ENCODE measurements at places on chromosomes 16 and 17.
A peak's percentile ranks its signal among the peaks of the same experiment; 100 is the strongest.

GRCh38 chr17:57727630-57728175 lies 17.4 kb downstream of the CCDC182 start:
- H3K36me3 ChIP-seq: no peaks in the 10 kb centered on the region
- no peak overlapping the region for H3K27ac ChIP-seq
- no peak overlapping the region for H3K4me3 ChIP-seq
- H3K4me1 ChIP-seq: no peaks in the 10 kb centered on the region
- H3K27me3 ChIP-seq: peaks cover 33% of the 10 kb centered on the region

GRCh38 chr16:65763640-65764305 lies 602.7 kb upstream of the CDH5 start:
- no peaks in the 10 kb centered on the region for H3K27me3 ChIP-seq
- no peak for DNase-seq
- no peaks in the 10 kb centered on the region for H3K4me1 ChIP-seq
- no peaks in the 10 kb centered on the region for H3K36me3 ChIP-seq
- no peak overlapping the region for H3K27ac ChIP-seq

DNA sequence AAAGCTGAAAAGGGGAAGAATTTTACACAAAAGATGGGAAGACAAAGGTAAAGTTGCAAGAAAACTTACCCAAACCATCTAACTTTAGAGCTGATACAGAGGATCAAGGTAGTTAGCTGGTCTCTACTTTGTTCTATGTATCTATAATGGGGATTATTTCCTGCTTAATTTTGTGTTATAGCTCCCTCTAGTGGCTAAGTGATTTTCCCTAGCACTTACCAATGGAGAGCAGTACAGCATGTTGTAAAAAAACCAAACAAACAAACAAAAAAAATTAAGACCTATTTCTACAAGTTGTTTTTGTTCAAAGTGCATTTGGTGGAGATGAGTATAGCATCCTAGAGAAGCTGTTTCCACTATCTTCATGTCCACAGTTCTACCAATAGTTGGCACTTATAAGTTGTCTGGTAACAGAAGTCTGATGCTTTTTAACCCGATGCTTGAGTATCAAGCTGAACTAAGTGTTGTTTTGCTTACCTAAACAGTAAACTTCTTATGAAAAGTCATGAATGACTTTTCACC lies 7.5 kb downstream of the SRSF1 start:
- H3K27me3 ChIP-seq: no peaks in the 10 kb centered on the region
- no peak overlapping the region for H3K4me3 ChIP-seq
- peak; percentile 79 for DNase-seq

DNA sequence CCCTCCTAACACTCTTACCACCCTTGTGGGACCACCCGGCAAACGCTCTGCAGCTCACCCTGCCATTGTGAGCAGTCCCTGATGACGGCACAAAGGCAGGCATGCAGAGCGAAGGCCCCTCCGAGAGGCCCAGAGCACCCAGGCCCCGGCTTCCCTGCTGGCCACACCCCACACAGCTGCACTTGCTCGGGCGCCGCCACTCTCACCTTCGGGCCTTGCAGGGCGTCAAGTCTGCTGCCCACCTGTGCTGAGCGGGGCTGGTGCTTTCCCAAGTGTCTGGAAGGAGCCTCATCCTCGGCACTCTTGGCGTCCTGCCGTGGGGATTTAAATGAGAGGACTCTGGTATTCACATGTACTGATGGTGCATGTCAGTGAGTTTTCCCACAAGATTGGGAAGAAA lies 30.3 kb upstream of the FASN start:
- peaks cover 8% of the 10 kb centered on the region for H3K36me3 ChIP-seq
- no peaks in the 10 kb centered on the region for H3K4me1 ChIP-seq
- H3K4me3 ChIP-seq: no peak overlapping the region
- no peak for DNase-seq

DNA sequence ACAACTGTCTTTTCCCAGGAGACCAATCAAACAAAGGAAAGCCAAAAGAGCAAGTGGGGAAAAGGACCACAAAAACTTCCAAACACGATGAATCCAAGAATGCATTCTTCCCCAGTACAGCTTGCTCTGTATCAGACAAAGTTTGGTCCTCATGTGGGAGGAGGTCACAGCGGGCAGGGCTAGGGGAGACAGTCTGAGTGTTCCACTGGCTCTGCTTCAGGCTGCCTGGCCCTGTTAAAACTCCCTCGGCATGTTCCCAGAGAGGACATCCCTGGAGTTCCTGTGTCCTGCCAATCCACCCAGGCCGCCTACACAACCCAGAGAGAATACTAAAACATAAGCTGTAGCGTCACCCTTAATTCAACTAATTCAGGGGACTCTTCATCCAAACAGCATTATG lies 415.1 kb upstream of the DYNLRB2 start:
- H3K27ac ChIP-seq: no peak overlapping the region
- no peak overlapping the region for H3K4me3 ChIP-seq
- no peaks in the 10 kb centered on the region for H3K4me1 ChIP-seq
- H3K27me3 ChIP-seq: peaks cover 3% of the 10 kb centered on the region
- DNase-seq: no peak

DNA sequence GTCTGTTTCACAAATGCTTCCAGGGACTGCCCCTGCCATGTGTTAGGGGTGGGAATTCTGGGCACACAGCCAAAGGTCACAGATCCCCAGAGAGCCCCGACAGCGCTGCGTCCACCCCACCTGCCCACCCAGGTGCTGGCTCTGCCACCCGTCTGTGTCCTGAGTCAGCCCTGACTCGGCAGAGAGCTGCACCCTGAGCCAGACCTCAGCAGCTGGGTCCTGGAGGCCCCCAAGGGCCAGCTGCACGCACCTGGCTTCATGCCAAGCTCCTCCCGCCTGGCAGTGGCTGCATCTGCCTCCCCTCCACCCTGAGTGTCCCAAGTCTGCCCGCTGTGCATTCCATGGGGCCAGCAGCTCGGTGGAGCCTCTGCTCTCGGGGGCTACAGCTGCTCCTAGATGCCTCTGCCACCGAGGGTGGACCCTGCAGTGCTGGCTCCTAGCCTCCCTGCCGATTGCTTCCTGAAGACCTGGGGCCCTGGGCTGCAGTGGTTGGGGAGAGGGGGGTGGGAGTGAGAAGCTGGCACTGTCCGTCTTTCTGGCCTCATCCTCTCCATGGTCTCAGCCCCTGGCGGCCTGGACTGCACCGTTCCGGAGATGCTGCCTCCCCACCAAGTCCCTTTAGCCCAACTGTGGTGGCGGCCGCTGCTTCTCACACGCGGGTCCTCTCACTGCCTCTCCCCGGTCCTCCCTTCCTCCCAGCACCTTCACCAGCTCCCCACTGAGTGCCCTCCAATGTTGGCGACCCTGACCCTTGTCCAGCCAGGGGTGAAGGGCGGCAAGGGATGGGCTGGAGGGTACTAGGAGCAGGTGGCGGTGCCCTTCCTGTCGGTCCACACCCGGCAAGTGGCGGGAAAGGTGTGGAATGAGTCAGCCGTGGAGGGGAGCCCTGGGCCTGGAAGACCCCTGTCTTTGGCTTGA lies 3.0 kb downstream of the SECTM1 start:
- H3K27ac ChIP-seq: no peak overlapping the region
- H3K27me3 ChIP-seq: peaks cover 10% of the 10 kb centered on the region
- no peaks in the 10 kb centered on the region for H3K36me3 ChIP-seq

GRCh38 chr17:74723891-74724290 lies 11.2 kb upstream of the CD300LF start:
- no peaks in the 10 kb centered on the region for H3K36me3 ChIP-seq
- no peak overlapping the region for H3K27ac ChIP-seq
- H3K4me1 ChIP-seq: no peaks in the 10 kb centered on the region
- no peak for DNase-seq
- H3K4me3 ChIP-seq: no peak overlapping the region

- DNase-seq: no peak
- H3K4me3 ChIP-seq: no peak overlapping the region
- no peak overlapping the region for H3K27ac ChIP-seq
- 0 out of 2 replicates have a peak, but pooled peaks cover 1% of the 10 kb centered on the region for H3K36me3 ChIP-seq
- no peaks in the 10 kb centered on the region for H3K27me3 ChIP-seq
Measured at GRCh38 chr17:4358154-4358553, 8.3 kb downstream of the UBE2G1 start.

- peak; percentile 49 for DNase-seq
- H3K27ac ChIP-seq: peak overlapping the region; percentile 61
- H3K27me3 ChIP-seq: no peaks in the 10 kb centered on the region
- H3K4me1 ChIP-seq: peaks cover 9% of the 10 kb centered on the region
- H3K4me3 ChIP-seq: peak overlapping the region; percentile 49
Measured at GRCh38 chr16:11743308-11744074, 834 bp upstream of the TXNDC11 start.

DNA sequence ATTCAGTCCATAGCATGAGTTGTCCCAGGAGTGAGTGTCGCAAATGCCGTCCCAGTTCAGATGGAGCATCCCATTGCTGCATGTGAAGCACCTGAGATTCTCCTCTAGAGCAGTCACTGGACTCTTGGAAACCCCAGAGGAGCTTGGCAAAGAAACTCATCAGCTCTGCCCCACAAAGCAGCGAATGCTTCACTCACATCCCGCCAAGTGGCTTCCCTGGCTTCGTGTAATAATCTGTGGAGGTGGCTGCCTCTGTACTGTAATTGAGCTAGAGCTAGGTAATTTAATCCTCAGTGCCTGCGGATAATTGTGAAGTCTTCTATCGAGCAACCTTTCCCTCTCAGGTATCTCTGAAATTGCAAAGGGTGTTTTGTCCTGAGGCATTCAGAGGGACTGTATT lies 107.1 kb downstream of the SNX29 start:
- H3K4me3 ChIP-seq: no peak overlapping the region
- peaks cover 18% of the 10 kb centered on the region for H3K36me3 ChIP-seq
- H3K27me3 ChIP-seq: no peaks in the 10 kb centered on the region
- no peak for DNase-seq
- no peaks in the 10 kb centered on the region for H3K4me1 ChIP-seq
- no peak overlapping the region for H3K27ac ChIP-seq

- H3K4me3 ChIP-seq: no peak overlapping the region
- no peaks in the 10 kb centered on the region for H3K27me3 ChIP-seq
- H3K36me3 ChIP-seq: no peaks in the 10 kb centered on the region
Measured at GRCh38 chr17:67615011-67615561, 102.7 kb upstream of the NOL11 start.

- H3K4me3 ChIP-seq: no peak overlapping the region
- no peaks in the 10 kb centered on the region for H3K27me3 ChIP-seq
- no peaks in the 10 kb centered on the region for H3K36me3 ChIP-seq
- DNase-seq: peak; percentile 94
- peaks cover 23% of the 10 kb centered on the region for H3K4me1 ChIP-seq
- peak overlapping the region; percentile 10 for H3K27ac ChIP-seq
Measured at GRCh38 chr16:81632392-81633146, 146.5 kb upstream of the PLCG2 start.

- no peak overlapping the region for H3K4me3 ChIP-seq
- H3K27ac ChIP-seq: no peak overlapping the region
- no peaks in the 10 kb centered on the region for H3K36me3 ChIP-seq
- no peaks in the 10 kb centered on the region for H3K27me3 ChIP-seq
- no peaks in the 10 kb centered on the region for H3K4me1 ChIP-seq
- DNase-seq: no peak
Measured at GRCh38 chr17:6388416-6388815, 46.5 kb downstream of the AIPL1 start.

DNA sequence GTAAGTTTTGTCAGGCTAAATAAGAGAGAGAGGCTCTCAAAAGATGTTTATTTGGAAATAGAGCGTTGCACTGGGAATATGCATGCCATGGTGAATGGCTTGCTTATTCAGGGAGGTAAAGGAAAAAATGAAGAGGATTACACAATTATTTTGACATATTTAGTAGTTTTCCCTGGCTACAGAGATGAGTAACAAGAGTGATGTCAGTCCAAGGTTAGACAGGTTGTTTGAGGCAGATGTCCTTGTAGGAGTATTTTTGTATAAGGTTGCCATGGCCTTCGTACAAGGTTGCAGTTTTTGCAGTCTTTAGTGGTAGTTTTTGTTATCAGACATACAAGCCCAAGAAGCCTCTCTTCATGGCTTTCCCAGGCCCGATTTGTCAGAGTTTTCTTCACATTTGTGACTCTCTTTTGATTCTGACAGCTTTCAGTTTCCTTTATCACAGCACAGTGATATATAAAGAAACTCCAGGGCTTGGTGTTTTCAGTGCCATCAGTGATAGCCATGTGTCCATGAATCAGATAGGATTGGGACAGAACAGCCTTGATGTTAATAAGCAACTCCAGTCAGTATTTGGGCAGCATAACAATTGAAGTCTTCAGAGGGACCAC lies 18.7 kb upstream of the LGALS9 start:
- DNase-seq: peak; percentile 45
- H3K36me3 ChIP-seq: peaks cover 79% of the 10 kb centered on the region
- H3K27ac ChIP-seq: no peak overlapping the region
- H3K27me3 ChIP-seq: no peaks in the 10 kb centered on the region
- peaks cover 8% of the 10 kb centered on the region for H3K4me1 ChIP-seq
- no peak overlapping the region for H3K4me3 ChIP-seq

- H3K27ac ChIP-seq: peak overlapping the region; percentile 91
- H3K27me3 ChIP-seq: no peaks in the 10 kb centered on the region
- peak; percentile 99 for DNase-seq
- peaks cover 17% of the 10 kb centered on the region for H3K4me1 ChIP-seq
Measured at GRCh38 chr16:89581045-89581695, 5.6 kb downstream of the CPNE7 start.

GRCh38 chr17:50269477-50270434 lies 4.5 kb upstream of the TMEM92 start:
- H3K4me1 ChIP-seq: peaks cover 71% of the 10 kb centered on the region
- no peaks in the 10 kb centered on the region for H3K27me3 ChIP-seq
- H3K36me3 ChIP-seq: no peaks in the 10 kb centered on the region
- peak overlapping the region; percentile 88 for H3K27ac ChIP-seq

- DNase-seq: no peak
- H3K4me3 ChIP-seq: no peak overlapping the region
- H3K4me1 ChIP-seq: peaks cover under 1% of the 10 kb centered on the region
Measured at GRCh38 chr17:80639658-80640057, 95.0 kb downstream of the RPTOR start.

DNA sequence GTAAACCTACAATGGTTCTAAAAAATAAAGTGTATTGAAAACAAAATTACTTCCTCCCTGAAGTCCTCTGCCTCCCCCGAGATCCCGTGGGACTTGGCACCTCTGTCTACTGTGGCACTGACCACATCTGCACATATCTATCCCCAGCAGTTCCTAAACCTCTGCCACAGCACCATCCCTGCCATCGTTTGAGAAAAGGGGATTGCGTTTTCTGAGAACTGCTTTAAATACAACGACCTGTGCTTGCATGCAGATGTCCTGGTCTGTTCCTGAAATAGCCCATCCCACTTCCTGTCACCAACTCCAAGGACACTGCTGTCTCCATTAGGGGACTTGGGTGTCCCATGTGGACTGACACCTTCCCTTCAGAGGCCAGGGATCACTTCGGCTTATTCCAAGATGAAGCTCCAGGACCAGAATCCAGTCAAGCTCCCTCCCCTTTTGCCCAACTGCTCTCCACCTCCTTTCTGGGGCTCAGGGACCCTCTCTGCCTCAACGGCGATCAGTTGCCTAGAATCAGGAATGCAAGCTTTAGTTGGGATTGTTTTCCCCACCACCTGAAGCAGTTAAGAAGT lies 20.6 kb downstream of the CBLN1 start:
- H3K4me1 ChIP-seq: no peaks in the 10 kb centered on the region
- DNase-seq: no peak
- H3K27ac ChIP-seq: no peak overlapping the region
- H3K4me3 ChIP-seq: no peak overlapping the region
- H3K36me3 ChIP-seq: no peaks in the 10 kb centered on the region
- H3K27me3 ChIP-seq: no peaks in the 10 kb centered on the region

GRCh38 chr17:7221278-7222092 lies 1.7 kb downstream of the ACADVL start:
- DNase-seq: no peak
- H3K27ac ChIP-seq: no peak overlapping the region
- peaks cover 52% of the 10 kb centered on the region for H3K36me3 ChIP-seq
- H3K4me3 ChIP-seq: no peak overlapping the region
- H3K4me1 ChIP-seq: peaks cover 14% of the 10 kb centered on the region

GRCh38 chr16:59432276-59432675 lies 698.2 kb upstream of the GOT2 start:
- no peak overlapping the region for H3K27ac ChIP-seq
- H3K4me3 ChIP-seq: no peak overlapping the region
- H3K36me3 ChIP-seq: no peaks in the 10 kb centered on the region
- no peaks in the 10 kb centered on the region for H3K27me3 ChIP-seq
- no peaks in the 10 kb centered on the region for H3K4me1 ChIP-seq
